Thoracic aorta endothelial cell (primary cell): ENCODE measurements at places on chromosomes 5 and 9. TPM values are rescaled to one million over a fixed set of nuclear protein-coding genes. Genes with fewer than 3 reads are reported as not detected.

FBXW2 gene
- total RNA-seq: 59.6 and 60.2 TPM in 2 replicates

SPATA31E1 gene
- total RNA-seq: not detected in 2 replicates

PRRX2 gene
- not detected in 2 replicates for total RNA-seq

NR2F1 gene
- total RNA-seq: 35.6 and 39.2 TPM in 2 replicates

FSTL4 gene
- not detected in 2 replicates for total RNA-seq

PCSK5 gene
- total RNA-seq: 8.4 and 18.5 TPM in 2 replicates

GAS1 gene
- 0.13 and 0.29 TPM in 2 replicates for total RNA-seq

GARIN3 gene
- total RNA-seq: not detected in 2 replicates

RAB3C gene
- total RNA-seq: not detected in 2 replicates

PCDHGA4 gene
- 2.2 and 5.2 TPM in 2 replicates for total RNA-seq

NOXA1 gene
- 0.27 and 0.29 TPM in 2 replicates for total RNA-seq

MCIDAS gene
- total RNA-seq: not detected in 2 replicates

OR4F3 gene
- total RNA-seq: 0.22 and 0.27 TPM in 2 replicates

MCTP1 gene
- 86.0 and 100 TPM in 2 replicates for total RNA-seq

PRDM9 gene
- total RNA-seq: not detected in 2 replicates

CDC25C gene
- total RNA-seq: 13.0 and 19.0 TPM in 2 replicates

PCDHGA2 gene
- total RNA-seq: 1.1 and 1.2 TPM in 2 replicates

PHYKPL gene
- total RNA-seq: 43.2 and 45.9 TPM in 2 replicates

AHRR gene
- total RNA-seq: 6.8 and 9.7 TPM in 2 replicates

SLC34A3 gene
- not detected in 2 replicates for total RNA-seq

NME5 gene
- 1.1 and 1.6 TPM in 2 replicates for total RNA-seq

ZBTB5 gene
- 10.5 and 11.7 TPM in 2 replicates for total RNA-seq

INSL6 gene
- total RNA-seq: not detected in 2 replicates

CFAP90 gene
- total RNA-seq: not detected in 2 replicates

FCN2 gene
- not detected in 2 replicates for total RNA-seq

MRNIP gene
- total RNA-seq: 10.4 and 15.3 TPM in 2 replicates

CERCAM gene
- 20.7 and 22.5 TPM in 2 replicates for total RNA-seq

SGCD gene
- total RNA-seq: under 0.01 TPM in 2 replicates

PTGER4 gene
- 94.7 and 114 TPM in 2 replicates for total RNA-seq

IL3 gene
- total RNA-seq: not detected in 2 replicates

SPINK13 gene
- not detected in 2 replicates for total RNA-seq

PTGDS gene
- not detected in 2 replicates for total RNA-seq

SLC6A18 gene
- not detected in 2 replicates for total RNA-seq

NRG2 gene
- total RNA-seq: 0.27 and 0.93 TPM in 2 replicates

RLN2 gene
- total RNA-seq: 0.22 TPM in 1 of 2 replicates, not detected in the other

KLHL9 gene
- total RNA-seq: 46.5 and 57.7 TPM in 2 replicates

PTTG1 gene
- total RNA-seq: 329 and 398 TPM in 2 replicates

SV2C gene
- not detected in 2 replicates for total RNA-seq
